ENCODE measurements at places on chromosomes 7 and 10.

DNA sequence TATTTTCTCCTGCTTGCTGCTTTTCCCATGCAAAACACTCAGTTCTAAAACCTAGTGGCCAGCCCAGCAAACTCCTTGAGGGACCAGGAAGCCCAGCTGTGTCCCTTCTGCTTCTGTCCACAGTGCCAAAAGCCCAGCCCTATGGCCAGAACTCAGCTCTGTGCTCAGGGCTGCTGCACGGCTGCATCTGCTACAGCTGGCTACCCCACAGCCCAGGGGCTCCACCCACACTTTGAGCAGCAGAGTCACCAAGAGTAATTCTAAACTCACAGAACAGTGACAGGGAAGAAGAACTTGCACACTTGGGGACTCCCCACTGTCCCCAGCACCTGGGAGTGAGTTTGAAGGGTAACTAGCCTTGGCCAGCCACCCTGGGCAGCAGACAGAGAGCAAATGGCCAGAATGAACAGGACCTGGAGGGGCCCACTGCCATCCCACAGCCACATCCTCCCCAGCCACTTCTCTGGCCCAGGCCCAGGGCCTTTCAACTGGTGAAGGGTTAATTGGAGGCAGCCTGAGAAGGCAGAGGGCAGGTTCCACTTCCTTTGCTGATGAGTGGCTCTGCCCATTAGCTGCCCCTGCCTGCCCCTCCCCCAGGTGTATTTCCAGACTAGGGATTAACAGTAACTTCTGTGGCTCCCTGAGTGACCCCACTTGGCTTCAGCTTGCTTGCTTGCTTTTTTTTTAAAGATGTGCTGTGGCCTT, 28.1 kb upstream of the TRIM8 start:
- no peak for DNase-seq

DNA sequence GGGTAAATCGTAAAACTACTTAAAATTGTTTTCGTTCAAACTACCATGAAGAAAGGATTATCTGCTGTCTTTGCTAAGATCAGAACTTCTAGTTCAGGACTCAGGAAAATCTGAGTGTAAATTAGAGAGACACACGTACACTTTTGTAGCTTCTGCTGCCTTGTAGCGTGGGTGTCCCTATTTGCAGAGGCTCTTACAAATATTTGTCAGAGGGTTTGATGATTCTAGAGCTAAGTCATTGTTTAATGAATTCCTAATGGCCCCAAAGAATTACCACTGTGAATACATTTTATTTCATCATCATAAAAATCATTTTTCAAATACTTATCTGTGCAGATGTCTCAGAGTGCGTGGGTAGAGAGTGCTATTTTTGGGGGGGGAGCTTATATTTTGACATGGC, 314.9 kb downstream of the LRMDA start:
- DNase-seq: no peak

GRCh38 chr7:26349005-26349915, 57.6 kb downstream of the SNX10 start:
- no peak for DNase-seq

- DNase-seq: no peak
Observed at GRCh38 chr7:110569486-110570205, 521.3 kb upstream of the LRRN3 start.

DNA sequence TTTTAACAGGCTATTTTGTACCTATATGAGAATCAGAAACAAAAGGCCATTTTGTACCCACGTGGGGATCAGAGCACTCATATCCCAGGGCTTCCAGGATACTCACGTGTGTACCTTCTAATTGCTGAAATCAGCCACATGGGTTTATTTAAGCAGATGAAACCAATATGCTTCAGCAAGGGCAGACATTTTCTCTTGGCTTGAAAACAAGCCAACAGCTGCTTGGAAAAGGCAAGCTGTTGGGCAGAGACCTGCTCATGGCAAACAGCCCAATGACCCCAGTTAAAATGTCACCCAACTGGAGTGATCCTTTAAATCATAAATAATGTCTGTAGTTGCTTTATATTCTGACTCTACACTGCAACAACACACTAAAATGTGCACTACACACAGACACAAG, 26.5 kb upstream of the TOMM7 start:
- no peak for DNase-seq

GRCh38 chr7:2775376-2775775, 68.7 kb downstream of the GNA12 start:
- no peak for DNase-seq
